Activated CD8-positive, alpha-beta memory T cell treated with anti-CD3 and anti-CD28 coated beads, Interleukin-2, amount 10 ng/mL, durations not matched to agents 7 days and 5 days (primary cell): ENCODE measurements at places on chromosomes 4 and X.

DNA sequence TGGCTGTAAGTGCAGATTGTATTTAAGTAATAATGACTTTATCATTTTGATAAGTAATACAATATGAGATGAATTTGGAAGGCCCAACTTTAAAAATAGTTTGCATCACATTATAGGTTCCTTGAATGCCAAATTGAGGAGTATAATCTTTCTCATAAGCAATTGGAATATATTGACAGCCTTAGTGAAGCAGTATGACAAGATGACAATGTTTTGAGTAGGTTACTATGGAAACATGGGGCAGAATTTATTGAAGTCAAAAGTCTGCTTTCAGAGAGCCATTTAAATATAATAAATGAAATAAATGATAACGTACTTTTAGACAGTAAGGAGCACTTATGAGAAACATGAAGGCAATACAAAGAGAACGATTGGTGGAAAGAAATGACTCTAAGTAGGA lies 776.4 kb downstream of the TECRL start:
- no peak for DNase-seq

DNA sequence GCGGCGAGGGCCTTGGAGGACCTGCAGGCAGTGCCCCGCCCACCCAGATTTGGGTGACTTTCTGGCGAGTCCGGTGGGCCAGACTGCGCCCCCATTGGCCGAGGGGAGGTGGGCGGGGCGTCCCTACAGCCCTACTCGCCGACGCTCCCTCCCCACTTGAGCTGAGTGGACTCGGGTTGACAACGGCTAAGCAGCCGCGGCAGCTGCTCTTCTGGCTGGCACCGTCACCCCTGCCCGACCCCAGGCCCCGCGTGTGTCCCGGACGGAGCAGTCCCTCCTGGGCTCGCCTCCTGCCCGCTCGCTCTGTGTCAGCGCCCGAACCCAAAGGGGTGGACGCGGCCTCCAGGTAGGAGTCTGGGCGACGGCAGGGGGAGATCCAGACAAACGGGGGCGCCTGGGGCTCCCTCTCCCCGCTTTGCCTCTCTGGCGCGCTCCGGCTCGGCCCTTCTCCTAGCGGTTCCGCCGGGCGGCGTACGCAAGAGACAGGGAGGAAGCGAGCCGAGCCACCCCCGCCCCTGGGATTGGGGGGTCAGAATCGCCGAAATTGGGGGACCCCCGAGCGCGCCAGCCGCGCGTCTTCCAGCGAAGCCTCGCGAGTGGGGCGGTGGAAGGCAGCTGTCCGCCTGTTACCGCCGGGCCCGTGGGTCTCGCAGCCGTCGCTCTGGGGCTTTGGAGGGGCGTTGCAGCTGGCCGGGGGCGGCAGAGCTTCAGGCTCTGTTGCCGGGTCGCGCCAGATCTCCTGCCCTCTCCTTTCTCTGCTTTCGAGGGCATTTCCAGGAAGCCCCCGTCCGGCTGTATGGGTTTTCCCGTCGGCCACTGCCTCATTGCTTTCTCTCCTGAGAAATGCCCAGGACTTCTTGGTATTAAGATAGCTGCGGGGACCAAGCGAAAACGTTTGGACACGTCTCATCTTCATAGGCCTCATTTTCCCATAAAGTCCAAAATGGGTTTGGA lies 46.3 kb downstream of the STARD8 start:
- peak; percentile 40 for DNase-seq

- DNase-seq = no peak
These were observed 39.4 kb downstream of the ATP1B4 start for GRCh38 chrX:120401301-120401700.

GRCh38 chrX:30821116-30821515 lies 67.9 kb downstream of the TAB3 start:
- no peak for DNase-seq

GRCh38 chr4:1192091-1192492 lies 19.7 kb upstream of the SPON2 start:
- DNase-seq = no peak

DNA sequence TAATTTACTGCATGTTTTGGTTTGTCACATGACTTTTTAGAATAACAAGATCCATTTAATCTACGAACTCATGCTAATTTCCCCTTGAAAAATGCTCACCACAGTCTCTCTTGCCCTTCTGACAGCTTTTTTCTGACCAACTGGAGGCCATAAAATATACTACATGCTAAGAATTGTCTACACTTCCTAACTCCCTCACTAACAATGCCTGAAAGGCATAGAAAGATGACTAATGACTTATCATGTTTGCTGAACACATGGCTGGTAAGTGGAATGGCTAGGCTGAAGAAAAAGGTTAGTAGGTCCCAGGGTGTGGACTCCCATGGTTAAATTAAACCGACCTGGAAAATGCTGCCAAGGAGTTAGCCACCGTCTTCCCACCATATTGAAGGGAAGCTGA lies 309.9 kb downstream of the SPOCK3 start:
- DNase-seq = no peak

- no peak for DNase-seq
These were observed 128.0 kb downstream of the SNCA start for GRCh38 chr4:89708903-89709421.

- DNase-seq = no peak
These were observed 8.5 kb upstream of the PTTG2 start for GRCh38 chr4:37951461-37952352.

DNA sequence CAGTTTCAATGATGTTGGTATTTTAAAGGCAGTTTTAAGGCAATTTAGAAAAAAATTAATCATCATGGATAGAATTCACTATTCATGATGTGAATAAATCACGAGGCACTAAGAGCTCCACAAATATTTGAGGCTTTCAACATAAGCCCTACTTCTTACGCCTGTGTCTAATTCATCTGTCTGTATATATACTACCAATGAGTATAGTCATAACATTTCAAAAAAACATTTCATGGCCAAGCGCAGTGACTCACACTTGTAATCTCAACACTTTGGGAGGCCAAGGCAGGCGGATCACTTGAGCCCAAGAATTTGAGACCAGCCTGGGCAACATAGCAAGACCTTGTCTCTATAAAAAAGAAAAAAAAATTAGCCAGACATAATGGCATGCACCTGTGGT lies 56.5 kb downstream of the FBXL5 start:
- no peak for DNase-seq

DNA sequence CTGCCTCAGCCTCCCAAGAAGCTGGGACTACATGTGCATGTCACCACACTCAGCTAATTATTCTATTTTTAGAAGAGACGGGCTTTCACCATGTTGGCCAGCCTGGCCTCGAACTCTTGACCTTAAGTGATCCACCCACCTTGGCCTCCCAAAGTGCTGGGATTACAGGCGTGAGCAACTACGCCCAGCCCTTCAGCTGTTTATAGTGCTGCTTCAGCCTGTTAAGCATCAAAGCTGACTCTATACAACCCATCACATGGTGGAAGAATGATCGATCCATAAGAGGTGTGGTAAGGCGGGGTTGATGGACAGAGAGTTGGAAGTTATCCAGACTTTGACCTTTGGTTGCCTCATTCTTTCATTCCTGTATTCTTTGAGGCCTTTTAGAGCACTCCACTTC lies 56.2 kb upstream of the RAPGEF2 start:
- DNase-seq = no peak

GRCh38 chr4:29277381-29277780 lies 1442.8 kb upstream of the PCDH7 start:
- DNase-seq = no peak

GRCh38 chr4:15353207-15353606 lies 74.6 kb upstream of the C1QTNF7 start:
- DNase-seq = no peak

- no peak for DNase-seq
These were observed 29.4 kb downstream of the C4orf51 start for GRCh38 chr4:145709336-145709735.

DNA sequence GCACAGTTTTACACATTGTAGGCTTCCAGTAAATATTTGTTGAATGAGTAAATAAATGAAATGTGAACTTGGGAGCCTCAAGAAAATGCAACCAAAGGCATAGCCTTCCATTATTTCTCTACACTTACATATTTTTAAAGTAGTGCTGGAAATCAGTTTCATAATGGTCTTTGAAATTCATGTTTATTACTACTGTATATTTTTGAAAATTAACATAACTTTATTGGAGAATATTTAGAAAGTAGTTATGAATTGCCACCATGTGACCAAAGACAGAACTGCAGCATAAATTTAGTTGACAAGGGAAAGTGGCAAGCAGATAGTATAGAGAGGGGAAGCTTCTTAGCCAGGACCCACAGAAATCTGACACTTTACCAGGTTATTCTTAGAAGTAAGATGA lies 6.4 kb downstream of the TCEAL8 start:
- no peak for DNase-seq
